ENCODE measurements at places on chromosomes 12 and 14.

DNA sequence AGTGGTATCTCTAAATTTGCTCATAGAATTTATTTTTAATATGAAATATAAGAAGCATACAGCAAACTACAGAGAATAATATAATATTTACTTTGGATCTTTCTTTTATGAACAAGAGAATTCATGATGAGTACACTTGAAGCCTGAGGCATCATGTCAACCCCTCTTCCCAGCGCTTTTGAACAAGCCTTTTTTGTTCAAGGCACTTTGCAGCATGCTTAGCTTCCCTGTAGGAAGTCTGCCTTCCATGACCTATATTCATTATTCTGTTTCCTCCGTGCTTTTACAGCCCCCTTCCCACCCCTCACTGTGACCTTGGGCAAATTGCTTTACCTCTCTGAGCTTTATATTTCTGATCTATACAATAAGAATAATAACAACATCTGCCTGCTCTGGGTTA lies 41.6 kb downstream of the SCN8A start:
- no peak for DNase-seq

DNA sequence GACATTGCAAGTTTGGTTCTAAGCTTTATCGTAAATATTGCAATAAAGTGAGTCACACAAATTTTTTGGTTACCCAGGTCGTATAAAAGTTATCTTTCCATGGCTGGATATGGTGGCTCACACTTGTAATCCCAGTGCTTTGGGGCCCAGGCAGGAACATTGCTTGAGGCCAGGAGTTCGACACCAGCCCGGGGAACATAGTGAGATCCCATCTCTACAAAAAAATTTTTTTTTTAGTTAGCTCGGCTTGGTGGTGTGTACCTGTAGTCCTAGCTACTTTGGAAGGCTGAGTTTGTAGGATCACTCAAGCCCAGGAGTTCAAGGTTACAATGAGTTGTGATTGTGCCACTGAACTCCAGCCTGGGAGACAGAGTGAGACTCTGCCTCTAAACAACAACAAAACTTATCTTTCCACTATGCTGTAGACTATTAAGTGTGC lies 24.4 kb downstream of the PRORP start:
- no peak for DNase-seq

DNA sequence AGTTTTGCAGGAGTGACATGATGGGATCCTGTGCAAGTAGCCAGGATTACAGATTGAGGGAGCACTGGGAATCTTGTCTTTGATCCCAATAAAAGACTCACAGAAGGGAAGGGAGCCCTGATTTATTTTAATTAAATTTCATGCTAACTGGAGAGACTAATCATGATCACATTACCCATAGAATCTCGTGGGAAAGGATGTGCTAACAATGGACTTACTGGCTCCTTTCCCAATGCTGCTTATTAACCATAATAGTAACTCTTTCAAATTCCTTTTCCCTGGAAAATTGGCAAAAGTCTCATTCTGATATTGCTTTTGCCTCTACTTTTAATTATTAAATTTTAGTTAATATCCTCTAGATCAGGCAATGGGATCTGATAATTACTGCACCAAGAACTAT lies 174.8 kb upstream of the AVPR1A start:
- DNase-seq: no peak

- DNase-seq: no peak
Measured at GRCh38 chr14:57464008-57464730, 29.5 kb downstream of the CCDC198 start.

DNA sequence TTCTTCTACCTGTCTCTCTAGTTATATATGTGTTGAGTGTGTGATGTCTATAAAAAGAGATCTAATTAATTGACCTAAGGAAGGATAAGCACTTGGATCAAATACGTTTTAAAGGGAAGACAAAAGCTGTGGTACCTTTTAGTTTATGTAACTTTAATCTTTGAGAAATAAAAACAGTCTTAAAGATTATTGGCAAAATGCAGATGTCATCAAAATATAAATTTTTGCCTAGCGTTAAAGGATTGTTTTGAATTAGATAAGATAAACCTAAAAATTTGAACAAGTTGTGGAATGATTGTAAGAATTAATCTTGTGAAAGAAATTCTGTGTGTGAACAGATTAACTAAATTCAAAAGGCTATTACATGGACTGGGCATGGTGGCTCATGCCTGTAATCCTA lies 42.9 kb downstream of the C12orf56 start:
- no peak for DNase-seq

- no peak for DNase-seq
Measured at GRCh38 chr12:45547132-45547531, 182.4 kb upstream of the ARID2 start.

- DNase-seq: no peak
Measured at GRCh38 chr12:126093908-126094307, 1028.7 kb downstream of the AACS start.

- no peak for DNase-seq
Measured at GRCh38 chr12:24991209-24992049, 42.5 kb upstream of the BCAT1 start.

GRCh38 chr12:3666441-3666840 lies 86.5 kb downstream of the CRACR2A start:
- DNase-seq: no peak

- no peak for DNase-seq
Measured at GRCh38 chr14:51401272-51401671, 161.2 kb downstream of the TMX1 start.

DNA sequence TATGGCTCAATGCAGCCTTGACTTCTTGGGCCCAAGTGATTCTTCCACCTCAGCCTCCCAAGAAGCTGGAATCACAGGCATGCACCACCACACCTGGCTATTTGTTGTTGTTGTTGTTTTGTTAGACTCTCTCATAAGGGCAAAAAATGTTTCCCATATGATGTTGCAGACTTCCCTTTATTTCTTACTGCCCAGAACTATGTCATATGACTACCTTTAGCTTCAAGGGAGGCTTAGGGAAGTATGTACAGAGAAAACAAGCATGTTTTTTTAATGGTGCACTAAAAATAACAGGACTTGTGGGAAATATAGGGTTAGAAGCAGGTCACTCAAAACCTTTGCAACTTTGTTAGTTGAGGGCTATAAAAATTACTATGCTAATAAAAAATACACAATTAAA lies 4.3 kb upstream of the GPR19 start:
- no peak for DNase-seq

- DNase-seq: no peak
Measured at GRCh38 chr12:2415568-2415944, 362.8 kb downstream of the CACNA1C start.

DNA sequence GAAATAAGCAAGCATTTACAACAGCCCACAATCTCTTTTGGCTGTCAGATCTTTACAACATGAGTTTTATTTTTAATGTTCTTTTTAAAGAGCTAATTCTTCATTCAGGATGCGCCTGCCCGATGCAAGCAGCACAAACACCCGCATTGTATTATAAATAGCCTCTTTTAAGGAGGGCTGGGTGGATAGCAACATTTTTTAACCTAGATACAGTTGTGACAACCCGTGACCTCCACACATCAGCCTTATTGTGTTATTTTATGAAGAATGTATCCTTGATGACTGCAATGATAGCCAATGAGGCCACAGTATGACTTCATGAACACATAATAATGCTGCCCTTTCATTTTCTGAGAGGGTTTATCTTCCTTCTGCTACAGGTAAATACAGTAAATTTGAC lies 173.7 kb downstream of the FOXN3 start:
- DNase-seq: no peak

DNA sequence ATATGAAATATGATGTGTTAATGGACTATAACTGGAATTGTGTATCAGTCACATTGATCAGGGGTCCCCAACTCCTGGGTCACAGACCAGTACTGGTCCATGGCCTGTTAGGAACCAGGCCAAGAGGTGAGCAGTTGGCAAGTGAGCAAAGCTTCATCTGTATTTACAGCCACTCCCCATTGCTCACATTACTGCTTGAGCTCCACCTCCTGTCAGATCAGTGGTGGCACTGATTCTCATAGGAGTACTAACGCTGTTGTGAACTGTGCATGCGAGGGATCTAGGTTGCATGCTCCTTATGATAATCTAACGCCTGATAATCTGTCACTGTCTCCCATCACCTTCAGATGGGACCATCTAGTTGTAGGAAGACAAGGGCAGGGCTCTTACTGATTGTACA lies 72.3 kb downstream of the CDK17 start:
- DNase-seq: no peak

DNA sequence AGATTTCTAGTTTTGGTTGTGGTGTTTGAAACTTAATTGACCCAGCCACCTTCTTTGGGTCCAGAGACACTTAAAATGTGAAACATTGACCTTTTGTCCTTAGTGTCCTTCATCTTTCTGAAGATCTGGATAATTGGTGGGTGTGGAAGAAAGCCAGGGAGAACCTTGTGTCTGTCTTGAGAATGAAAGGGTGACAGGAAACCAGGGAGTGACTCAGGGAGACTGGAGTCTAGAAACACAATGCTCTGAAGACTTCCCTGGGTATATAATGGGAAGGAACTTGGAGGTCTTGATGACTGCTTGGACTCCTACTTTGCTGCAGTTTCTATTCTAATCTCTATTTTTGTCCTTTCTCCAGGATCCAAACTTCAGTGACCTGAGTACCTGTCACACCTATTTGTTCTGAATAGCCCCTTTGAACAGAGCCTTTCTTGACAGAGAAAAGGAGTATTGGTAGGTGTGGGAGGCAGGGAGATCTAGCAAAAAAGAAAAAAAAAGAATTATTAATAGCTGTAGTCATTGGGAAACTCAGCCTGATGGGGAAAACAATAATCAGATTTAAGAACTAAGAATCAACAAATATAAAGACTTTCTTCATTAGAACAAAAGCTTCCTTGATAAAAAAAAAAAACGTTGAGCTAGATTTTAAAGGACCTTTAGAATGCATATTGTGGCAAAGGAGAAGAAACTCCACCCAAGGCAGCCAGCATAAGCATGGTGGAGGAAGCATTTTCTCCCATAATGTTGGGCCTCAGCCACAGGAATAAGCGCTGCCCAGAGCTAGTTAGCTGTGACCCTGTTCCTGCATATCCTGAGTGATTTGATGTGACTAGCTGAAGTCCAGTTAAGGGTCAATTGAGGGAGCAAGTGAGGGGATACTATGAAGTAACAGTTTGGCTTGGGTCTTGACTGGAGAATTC lies 77.9 kb upstream of the HOXC13 start:
- DNase-seq: no peak

GRCh38 chr12:50249464-50250182 lies 33.7 kb downstream of the LIMA1 start:
- DNase-seq: no peak

DNA sequence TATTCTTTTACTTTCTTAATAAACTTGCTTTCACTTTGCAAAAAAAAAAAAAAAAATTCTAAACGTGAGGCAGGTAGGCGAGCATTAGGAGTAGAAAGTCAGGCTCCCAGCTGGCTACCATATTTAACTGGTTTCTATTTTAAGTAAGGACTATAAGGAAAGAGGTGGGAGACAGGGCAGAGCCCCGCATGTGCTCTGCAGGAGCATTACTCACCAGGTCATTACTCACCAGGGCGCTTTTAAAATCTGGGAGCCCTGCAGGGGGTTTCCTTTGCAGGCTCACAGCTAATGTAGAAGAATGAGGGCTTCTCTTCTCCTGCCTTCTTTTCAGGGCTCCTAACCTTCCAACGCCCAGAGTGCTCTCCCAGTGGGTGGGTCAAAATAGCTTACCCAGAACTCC lies 14.0 kb upstream of the DPF3 start:
- no peak for DNase-seq

DNA sequence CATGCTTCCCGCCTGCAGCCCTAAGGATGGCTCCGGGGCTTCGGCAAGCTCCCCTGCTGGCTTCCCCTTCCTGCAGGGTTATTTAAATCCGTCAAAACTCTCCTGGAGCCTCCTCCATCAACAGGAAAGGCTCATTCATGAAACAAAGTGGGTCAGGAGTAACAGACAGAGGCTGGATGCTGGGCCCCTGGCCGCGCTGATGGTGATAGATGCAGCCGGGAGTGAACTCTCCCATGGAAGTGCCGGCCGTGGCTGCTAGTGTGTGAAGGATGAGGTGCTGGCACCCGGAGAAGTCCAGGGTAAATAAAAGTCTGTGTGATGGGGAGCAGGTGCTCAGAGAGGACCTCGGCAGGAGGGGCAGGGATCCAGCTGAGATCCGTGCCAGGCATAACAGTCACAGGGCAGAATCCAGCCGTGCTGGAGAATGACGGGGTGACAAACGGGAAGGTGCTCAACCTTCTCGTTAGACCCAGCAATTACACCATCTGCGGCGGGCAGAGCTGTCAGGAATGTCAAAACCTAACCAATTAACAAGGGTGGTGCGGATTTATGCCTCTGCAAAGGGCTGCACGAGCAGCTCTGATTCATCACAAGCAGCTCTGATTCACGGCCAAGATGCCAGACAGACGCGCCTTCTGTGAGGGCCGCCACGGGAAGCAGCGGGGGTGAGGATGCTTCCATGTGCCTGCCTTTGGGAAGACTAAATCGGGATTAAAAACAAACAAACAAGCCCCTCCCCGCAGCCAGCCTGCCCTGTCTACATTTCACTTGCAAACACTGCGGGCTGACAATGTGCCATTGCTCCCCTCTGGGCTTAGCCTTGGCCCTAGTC lies 55.6 kb downstream of the SYNE3 start:
- DNase-seq: no peak

DNA sequence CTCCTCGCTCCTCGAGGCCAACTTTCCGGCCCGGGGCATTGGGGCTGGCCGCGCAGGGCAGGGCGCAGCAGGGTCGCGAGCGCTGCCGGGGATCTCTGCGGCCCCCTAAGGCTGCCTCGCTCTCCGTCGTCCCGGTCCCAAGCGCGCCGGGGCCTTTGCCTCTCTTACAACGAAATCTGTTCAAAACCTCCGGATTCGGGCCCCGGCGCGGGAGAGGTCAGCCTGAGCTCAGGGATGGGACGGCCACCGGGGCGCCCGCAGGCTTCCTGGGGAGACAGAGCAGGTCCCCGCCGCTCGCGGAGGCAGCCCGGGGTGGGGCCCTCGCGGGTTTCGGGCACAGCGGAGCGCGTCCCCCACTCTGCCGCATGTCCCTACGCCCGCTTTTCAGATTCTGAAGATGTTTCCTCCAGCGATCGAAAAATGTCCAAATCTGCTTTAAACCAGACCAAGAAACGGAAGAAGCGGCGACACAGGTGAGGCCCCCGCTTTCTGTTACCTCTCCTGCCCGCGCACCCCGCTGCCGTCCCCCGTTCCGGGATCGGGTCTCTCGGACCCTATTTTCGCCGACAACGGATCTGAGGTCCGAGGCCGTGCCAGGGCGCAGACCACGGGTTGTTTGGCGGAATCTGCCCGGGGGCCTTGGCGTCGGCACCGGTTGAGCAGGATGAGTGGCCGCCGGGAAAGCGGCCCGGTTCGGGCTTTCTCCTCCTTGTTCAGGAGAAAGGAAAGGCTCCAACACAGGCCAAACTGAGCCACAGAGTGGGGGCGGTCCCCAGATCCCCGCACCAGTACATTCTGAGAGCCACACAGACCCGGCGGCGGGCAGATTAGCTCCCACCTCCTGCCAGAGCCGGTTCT lies 1.8 kb downstream of the VSX2 start:
- DNase-seq: no peak

DNA sequence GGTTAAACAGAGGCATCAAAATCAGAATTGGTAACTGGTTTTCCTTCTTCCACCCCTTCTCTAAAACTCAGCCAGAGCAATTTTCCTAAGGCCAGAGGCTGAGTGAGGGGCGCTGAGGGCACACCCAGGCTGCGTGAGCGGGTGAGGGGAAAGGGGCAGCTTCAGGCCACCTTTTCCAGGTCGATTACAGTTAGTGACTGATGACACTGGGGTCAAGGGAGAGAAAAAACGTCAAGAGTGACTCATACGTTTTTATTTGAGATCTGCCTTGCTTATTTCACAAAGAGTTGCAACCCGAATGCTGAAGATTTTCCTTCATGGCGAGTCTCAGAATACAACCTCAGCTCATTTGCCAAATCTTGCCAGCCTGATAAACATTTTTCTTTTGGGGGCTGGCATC lies 46.7 kb upstream of the EVL start:
- DNase-seq: no peak
